Activated CD4-positive, alpha-beta T cell treated with anti-CD3 and anti-CD28 coated beads for 24 hours (primary cell): ENCODE measurements at places on chromosomes 16 and 17.

DNA sequence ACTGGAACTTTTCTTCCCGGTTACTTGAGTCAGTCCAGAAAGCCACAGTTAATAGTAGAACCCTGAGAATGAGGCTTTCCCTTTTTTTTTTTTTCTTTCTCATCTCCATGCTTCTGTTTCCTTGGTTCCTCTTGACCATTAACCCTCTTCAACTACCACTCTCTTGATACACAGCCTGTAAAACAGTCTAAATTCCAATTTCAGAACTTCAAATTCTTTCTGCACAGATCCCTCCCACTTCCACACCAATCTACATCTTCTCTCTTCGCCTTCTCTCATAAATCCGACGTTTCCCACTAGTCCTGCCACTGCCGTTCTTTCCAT lies 588 bp downstream of the METTL16 start:
- no peak for DNase-seq

DNA sequence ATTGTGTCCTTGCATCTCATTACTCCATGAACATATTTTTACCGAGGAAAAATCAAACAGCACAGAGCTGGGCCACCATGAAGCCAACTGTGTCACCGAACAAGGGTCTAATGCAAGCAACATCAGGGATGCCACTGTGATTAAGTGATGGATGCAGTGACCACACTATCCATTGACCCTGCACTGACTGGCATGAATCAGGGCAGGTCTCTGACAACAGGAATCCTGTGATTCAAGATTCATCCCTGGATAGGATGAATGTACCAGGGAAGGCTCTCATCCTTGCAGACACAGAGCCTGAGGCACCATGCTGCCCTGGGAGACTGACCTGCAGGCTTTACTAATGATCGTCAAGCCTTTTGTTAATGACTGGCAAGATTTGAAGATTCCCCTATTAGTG lies 41.5 kb upstream of the ZFHX3 start:
- no peak for DNase-seq

DNA sequence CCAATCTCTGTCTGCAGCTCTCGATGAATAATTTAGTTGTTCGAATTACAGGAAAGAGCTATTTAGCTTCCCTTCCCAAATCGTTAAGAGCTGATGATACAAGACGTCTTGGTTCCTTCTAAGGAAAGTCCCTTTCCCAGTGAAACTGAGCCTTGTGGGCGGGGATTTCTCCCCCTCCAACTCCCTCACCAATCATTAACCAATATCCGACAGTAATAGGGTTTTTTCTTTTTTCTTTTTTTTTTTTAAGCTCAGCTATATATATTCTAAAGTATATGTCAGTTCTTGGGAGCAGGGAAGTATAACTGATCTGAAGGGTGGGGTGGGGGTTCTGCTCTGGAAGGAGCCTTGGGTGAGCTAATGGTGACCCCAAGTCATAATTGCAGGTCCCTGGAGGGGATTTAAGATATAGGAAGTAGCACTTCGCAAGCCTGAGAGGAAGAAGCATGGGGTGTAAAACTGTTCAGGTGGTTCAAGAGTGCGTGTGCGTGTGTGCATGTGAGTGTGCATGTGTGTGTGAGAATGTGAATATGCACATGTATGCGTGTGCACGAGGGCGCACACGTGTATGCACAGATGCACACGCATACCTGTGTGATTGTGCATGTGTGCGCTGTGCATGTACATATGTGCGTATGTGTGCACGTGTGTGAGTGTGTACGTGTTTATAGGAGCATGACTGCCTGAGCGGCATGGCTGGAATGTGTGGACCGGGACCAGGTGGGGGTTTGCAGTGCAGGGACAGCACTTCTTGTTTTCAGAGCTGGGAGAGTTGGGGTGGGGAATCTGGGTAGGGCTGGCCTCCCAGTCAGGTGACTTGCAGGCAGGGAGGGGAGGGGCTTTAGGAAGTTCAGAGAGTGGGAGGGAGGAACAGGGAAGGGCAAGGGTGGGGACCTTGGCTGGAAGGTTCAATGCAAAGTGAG lies 42.7 kb downstream of the SOCS3 start:
- no peak for DNase-seq

DNA sequence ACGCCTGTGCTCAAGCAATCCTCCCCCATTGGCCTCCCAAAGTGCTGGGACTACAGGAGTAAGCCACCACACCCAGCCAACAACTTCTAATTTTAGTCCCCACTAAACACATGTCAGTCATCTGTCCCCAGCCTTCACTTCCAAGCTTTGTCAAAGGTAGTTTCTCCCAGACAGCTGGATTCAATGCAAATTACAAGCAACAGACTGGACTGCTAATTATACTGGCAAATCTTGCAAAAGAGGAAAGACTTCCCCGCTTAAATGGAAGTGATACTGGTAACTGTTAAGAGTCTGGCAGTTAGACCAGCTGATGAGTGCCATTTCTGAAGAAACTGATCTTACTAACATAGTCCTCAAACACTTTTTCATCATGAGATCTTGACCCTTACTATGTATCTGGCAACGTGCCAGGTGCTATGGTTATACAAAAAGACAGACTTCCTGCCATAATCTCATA lies 8.2 kb upstream of the GGA2 start:
- DNase-seq = no peak

DNA sequence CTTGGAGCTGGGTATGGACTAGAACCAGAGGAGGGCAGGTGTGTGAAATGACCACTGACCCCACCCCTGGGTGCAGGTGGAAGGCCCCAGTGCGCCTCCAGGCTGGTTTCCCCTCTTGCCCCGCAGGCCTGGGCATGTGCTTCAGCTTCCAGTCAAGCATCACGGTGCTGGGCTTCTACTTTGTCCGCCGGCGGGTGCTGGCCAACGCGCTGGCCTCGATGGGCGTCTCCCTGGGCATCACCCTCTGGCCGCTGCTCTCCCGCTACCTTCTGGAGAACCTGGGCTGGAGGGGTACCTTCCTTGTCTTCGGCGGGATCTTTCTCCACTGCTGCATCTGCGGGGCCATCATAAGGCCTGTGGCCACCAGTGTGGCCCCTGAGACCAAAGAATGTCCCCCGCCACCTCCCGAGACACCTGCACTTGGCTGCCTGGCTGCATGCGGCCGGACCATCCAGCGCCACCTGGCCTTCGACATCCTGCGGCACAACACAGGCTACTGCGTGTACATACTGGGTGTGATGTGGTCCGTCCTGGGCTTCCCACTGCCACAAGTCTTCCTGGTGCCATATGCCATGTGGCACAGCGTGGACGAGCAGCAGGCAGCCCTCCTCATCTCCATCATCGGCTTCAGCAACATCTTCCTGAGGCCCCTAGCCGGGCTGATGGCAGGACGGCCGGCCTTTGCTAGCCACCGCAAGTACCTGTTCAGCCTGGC lies 9.7 kb upstream of the ARMC7 start:
- no peak for DNase-seq

DNA sequence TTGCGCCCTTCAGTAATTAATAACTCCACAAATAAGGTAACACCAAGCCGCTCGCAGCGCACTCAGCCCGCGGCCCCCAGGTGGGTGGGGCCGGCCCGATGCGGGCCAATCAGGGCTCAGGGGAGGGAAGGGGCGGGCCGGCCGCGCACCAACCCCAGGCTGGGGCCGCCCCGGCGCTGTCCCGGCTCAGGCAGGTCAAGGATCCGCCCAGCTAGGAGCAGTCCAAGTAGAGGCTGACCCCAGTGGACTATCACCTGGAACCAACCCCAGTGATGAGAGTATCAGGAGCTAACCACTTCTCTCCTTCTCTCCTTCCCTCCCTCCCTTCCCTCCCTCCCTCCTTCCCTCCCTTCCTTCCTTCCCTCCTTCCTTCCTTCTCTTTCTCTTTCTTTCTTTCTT lies 110.8 kb downstream of the C16orf78 start:
- DNase-seq = no peak

DNA sequence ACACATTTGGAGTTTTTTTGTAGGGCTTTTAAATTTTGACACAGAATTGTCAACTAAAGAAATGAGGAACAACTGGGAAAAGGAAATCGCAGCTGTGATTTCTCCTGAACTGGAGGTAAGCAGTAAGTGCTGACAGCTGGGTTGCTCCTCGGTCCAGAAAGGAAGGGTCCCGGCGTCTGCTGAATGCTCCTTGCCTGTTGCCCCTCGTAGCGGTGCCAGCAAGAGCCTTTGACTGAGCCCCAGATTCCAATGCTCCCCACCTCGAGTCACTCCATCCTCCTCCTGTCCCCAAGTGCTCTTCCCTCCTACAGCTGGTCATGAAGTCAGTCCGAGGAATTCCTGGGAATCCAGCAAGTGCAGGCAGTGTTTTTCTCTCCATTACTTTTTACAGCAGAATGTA lies 32.0 kb upstream of the ENDOV start:
- DNase-seq = no peak

GRCh38 chr17:77606865-77607210 lies 351.7 kb upstream of the TNRC6C start:
- no peak for DNase-seq

- no peak for DNase-seq
These were observed 445.7 kb downstream of the TOX3 start for GRCh38 chr16:52101246-52101645.

GRCh38 chr16:70290949-70291519 lies 1.7 kb upstream of the AARS1 start:
- DNase-seq = no peak

GRCh38 chr17:13518261-13519000 lies 83.3 kb downstream of the HS3ST3A1 start:
- DNase-seq = no peak

DNA sequence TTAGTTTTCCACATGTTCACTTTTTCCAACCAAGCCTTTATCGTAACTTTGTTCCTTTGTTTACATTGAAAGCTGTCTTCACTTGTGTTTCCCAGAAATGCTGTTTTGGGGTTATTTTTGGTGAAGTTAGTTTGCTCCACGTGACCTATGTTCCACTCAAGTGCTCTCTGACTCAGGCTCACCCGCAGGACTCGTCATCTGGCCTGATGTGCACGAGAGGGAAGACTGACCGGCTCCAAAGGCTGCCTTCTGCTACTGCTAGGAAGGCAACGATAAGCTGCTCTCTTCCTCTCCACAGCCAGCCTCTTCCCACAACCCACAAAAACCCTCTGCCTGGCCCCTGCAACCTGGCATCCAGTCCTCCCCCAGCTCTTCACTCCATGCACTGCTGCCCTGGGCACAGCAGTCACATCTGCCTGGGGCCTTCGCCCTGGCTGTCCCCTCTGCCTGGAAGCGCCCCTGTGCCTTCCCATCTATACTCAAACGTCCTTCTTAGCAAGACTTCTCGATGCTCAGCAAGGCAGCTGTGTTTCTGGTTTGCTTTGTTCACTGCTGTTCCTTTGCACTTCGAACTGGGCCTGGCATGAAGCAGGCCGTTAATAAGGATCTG lies 28.0 kb downstream of the ZCCHC14 start:
- DNase-seq = no peak

GRCh38 chr17:73592501-73592961 lies 51.7 kb downstream of the SDK2 start:
- DNase-seq = no peak

DNA sequence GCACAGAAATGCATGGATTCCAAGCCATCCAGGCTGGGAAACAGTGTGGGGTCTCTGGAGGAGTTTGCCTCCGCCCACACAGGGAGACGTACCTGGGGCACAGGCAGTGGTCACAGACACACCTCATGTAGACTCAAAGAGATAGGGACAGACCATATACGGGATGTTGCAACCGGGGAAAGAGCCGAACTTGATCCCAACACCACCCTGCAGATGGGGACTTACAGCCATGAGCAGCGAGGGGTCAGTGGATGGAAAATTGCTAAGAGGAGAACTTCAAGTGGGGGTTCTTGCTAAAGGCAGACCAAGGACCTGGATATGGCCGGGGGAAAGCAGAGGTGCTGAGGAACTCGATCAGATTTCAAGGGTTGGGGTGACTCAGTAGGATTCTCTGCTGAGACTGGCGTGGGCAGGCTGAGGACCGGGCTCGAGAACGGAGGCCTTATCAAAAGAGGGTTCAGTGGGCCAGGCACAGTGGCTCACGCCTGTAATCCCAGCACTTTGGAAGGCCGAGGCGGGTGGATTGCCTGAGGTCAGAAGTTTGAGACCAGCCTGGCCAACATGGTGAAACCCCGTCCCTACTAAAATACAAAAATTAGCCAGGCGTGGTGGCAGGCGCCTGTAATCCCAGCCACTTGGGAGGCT lies 12.0 kb upstream of the DNAH17 start:
- no peak for DNase-seq

- peak; percentile 94 for DNase-seq
These were observed 12.1 kb upstream of the TBX21 start for GRCh38 chr17:47720754-47721533.

GRCh38 chr16:79369796-79370195 lies 230.7 kb downstream of the MAF start:
- no peak for DNase-seq

GRCh38 chr17:76354317-76354729 lies 607 bp upstream of the PRPSAP1 start:
- DNase-seq = no peak

GRCh38 chr17:16915752-16916556 lies 56.0 kb downstream of the TNFRSF13B start:
- DNase-seq = peak; percentile 19
